Right lobe of liver (tissue), 6 donors: ENCODE measurements at places on chromosomes 6 and 20. TPM values are rescaled to one million over a fixed set of nuclear protein-coding genes. Genes with fewer than 3 reads are reported as not detected.
A peak's percentile ranks its signal among the peaks of the same experiment; 100 is the strongest.

GRCh38 chr20:47332381-47333206 lies 23.9 kb downstream of the ZMYND8 start:
- no peaks in the 10 kb centered on the region for H3K4me1 ChIP-seq
- H3K27ac ChIP-seq, result peak overlapping the region; percentile 83
- DNase-seq, result no peak
- no peak overlapping the region for H3K4me3 ChIP-seq

DNA sequence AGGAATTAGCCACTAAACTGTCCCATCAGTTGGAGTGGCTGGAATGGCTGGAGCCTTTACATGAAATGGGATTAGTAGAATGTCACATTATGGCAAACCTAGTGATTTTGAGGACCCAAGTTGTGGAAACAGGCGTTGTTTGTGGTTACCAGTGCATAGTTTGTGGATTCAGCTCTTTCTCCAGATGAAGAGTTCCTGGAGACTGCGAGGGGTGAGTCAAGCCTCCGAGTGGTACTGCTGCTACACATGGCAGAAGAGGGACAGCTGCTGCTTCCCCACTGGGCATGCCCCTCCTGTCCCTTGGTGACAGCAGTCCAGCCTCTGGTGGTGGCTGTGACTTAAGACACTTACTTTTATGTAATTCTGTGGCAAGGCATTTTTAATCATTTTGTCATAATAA lies 94.2 kb upstream of the SCP2D1 start:
- DNase-seq, result no peak
- H3K27me3 ChIP-seq, result no peaks in the 10 kb centered on the region
- H3K36me3 ChIP-seq, result no peaks in the 10 kb centered on the region
- no peaks in the 10 kb centered on the region for H3K4me1 ChIP-seq
- H3K27ac ChIP-seq, result no peak overlapping the region

DNA sequence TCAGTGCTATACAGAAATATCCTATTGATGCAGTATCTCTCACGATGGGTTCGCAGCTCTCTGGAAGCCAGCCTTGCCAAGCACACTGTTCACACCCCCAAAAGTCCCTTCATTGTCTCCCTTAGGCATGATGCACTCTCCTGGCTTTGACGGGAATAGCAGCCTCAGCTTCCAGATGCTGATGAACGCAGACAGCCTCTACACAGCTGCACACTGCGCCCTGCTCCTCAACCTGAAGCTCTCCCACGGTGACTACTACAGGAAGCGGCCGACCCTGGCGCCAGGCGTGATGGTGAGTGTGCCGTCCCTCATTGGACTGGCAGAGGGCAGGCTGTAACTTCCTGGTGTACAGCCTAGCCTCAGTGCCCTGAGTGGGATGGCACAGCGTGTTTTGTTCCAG lies 60.0 kb upstream of the PBOV1 start:
- no peak overlapping the region for H3K4me3 ChIP-seq
- no peaks in the 10 kb centered on the region for H3K36me3 ChIP-seq
- H3K4me1 ChIP-seq, result no peaks in the 10 kb centered on the region
- H3K27me3 ChIP-seq, result no peaks in the 10 kb centered on the region
- DNase-seq, result no peak

DNA sequence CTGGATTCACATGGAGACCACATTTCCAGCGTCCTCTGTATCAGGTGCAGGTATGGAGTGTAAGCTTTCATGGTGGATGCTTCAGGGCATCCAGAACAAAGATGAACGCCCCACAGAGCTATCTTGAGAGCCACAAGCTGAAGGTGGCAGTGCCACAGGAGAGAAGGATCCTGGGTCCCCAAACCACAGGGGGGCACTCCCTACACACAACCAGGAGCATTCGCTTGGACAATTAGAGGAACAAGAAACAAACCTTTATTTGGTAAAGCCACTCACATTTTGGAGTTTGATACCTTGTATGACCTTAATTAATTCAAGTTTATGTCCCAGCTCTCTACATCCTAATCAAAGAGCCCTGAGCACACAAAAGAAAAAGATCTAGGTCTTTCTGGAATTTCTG lies 406.3 kb downstream of the PREX1 start:
- H3K4me1 ChIP-seq, result no peaks in the 10 kb centered on the region
- no peak overlapping the region for H3K4me3 ChIP-seq
- no peak for DNase-seq
- no peaks in the 10 kb centered on the region for H3K36me3 ChIP-seq
- no peak overlapping the region for H3K27ac ChIP-seq
- no peaks in the 10 kb centered on the region for H3K27me3 ChIP-seq

The ITPR3 gene
- total RNA-seq, result 1.00 TPM

The C2 gene
- total RNA-seq, result 309 TPM

The CD24 gene
- 136 TPM for total RNA-seq

The PCMTD2 gene
- total RNA-seq, result 24.5 TPM
